Left ventricle myocardium superior (tissue), 1 donor: ENCODE measurements at places on chromosomes 16 and 17.

GRCh38 chr17:71398800-71399219, 722.0 kb upstream of the SOX9 start:
- no peak for DNase-seq

- DNase-seq: no peak
Observed at GRCh38 chr17:59765038-59765437, 57.6 kb downstream of the VMP1 start.

GRCh38 chr16:9366048-9366969, 274.9 kb downstream of the HAPSTR1 start:
- no peak for DNase-seq

DNA sequence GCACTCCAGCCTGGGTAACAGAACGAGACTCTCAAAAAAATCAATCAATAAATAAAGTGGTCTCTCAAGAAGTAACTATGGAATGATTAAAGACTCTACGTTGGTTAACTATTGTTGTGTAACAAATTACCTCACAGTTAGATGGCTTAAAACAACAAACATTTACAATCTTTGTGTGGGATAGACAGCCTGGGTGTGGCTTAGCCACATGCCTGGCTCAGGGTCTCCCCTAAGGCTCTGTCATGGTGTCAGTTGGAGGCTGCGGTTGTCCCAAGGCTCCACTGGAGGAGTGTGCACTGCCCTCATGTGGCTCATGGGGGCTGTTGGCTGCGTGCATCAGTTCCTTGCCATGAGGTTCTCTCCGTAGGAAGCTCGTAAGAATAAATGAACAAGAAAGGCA, 294.5 kb downstream of the SNX29 start:
- DNase-seq: peak; percentile 39

DNA sequence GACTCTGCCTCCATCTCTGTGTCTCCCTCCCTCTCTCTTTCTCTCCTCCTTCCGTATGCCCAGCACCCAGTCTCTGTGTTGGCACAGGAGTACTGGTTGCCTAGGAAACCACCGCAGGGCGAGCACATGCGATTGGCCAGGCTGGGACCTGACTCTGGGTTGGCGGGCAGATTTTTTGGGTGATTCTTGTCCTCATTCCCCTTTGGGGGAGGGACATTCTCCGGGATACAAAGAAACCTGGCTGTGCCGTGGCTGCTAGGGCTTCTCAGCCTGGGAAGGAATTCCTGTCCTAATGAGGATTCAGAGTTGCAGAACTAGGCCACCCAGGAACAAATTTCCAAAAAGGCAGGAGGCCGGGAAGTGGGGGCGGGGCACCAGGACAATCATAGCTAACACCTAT, 168.9 kb downstream of the SHISA9 start:
- no peak for DNase-seq

GRCh38 chr16:75640598-75640997, 6.9 kb downstream of the KARS1 start:
- DNase-seq: no peak

DNA sequence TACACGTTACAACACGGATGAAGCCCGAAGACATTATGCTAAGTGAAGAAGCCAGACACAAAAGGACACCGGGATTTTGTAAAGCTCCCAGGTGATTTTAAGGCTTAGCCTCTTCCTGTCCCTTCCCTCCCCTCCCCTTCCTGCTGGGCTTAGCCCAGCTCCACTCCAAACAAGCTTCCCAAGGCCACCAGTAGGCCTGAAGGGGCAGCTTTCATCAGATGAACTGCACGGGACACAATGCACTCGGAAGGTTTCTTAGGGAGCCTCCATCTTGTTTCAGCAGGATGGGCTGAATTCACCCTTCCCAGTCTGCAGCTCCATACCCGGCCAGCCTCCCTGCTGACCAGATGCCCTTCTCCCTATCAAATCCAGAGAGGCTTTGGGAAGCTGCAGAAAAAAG, 10.4 kb downstream of the MEFV start:
- DNase-seq: no peak

DNA sequence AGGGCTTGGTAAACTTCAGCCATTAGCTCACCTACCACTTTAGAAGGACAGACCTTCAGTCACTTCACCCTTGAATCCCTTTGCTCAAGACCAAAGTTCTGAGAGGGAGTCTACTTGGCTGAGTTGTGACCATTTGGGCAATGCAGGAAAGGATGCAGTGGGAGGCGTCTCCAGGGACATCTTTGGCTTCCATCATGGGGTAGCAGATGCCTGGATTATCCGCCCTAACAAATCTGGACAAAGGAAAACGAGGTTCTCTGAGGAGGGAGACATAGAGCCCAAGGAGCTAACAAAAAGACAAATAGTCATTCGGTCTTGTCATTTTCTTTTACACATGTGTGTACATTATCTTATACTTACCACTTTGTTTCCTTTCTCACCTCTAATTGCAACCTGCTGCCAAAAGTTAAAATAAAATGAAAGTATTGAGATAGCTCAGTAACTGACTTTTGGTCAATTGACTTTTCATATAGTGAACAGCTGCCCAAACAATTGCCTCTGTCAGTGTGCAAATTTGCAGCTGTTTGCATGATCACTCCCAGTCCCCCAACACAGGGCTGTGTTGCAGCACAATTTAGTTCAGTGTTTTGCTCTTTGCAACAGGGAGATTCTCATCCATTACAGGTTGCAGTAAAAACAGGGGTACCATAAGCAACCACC, 108.9 kb upstream of the EEF2KMT start:
- DNase-seq: no peak

DNA sequence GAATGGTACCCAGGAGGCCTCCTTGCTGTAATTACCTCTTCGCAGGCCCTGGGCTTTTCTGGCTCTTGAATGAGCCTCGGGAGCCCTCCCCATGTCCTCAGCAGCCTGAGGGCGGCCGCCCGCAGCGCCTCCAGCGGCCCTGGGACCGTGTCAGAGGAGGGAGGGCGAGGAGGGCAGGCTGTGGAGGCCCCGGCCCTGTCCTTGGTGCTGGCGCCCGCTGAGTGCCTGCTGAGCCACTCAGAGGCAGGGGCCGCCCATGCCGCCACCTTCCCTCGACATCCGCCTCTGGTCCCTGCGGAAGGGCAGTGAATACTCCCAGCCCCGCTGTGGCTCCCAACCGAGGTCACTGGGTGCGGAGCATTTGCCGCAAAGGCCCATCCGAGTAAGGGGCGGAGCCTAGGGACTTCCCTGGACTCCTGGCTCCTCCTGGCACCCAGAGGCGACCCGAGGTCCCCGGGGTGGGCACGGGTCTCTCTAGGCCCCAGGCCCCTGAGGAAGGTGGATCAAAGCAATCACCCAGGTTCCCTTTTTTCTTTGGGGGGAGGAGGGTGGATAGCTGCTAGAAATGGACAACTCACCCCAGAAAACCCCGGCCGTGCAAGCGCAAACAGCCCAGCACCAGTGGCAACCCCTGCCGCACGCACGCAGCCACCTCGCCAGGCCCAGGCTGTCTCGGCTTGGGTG, 2.8 kb downstream of the RBFOX3 start:
- DNase-seq: peak; percentile 42

DNA sequence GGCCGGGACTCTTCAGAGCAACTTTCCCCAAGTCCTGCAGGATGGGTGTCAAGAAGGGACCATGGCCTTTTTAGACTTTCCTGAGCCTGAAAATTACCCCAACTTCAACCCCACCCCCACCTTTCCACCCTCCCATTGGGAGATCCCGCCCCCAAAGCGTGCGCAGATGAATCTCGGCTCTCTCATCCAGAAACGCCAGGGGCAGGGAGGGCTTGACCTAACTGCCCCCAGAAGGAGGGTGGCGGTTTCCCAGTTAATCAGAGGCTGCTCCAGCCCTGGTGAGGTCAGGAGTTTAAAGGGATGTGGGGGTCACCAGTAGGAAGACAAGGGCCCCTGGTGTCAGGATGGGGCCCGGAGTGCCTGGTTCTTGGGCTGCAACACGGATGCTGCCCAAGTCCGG, 480 bp downstream of the KIF19 start:
- DNase-seq: no peak

DNA sequence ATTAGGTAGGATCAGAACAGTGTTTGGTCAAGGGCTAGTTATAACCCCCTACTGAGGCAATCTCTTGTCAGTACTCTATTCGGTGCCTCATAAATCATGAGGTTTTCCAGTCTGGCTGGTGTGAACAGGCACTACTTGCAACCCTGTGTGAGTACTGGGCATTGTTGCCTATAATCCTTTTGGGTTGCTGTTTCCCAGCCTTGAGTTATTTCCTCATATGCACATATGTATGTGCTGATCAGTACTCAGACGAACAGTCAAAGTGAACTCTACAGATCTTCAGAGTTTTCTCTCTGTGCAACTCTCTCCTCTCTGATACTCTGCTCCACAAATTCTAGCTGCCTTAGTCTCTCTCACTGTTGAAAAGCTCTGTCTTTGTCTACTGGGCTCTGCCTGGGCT, 164.3 kb downstream of the CDK5R1 start:
- no peak for DNase-seq

GRCh38 chr16:12231666-12232065, 255.1 kb downstream of the SNX29 start:
- no peak for DNase-seq

GRCh38 chr16:51637770-51638094, 486.7 kb upstream of the SALL1 start:
- DNase-seq: no peak

DNA sequence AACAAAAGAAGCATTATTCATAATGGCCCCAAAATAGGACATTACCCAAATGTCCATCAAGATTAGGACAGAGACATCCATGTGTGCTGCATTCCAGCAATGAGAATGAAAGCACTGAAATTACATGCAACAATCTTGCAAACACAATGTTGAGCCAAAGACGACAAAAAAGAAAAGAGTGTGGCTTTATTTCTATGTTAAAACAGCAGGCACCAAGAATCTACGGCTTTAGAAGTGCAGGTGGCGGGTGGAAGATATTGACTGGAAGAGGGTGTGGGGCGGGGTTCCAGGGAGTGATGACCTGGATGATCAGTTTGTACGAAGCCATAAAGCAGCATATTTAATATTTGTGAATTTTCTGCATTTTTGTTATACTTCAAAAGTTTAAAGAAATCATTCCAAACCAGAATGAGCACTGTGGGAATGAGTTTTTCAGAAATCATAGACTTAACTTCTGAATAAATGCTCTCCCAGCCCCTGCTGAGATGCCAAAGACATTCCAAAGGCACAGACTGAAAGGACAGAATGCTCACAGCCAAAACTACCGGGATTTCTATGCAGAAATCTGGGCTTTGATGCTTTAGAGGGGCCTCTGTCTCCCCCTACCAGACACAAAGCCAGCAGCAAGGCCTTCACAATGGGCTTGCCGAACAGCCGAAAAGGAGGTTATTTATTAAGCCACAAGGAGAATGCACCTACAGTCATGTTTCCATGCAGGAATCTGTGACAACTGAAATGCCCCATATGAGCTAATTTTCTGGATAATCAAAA, 361.6 kb downstream of the GRIN2A start:
- no peak for DNase-seq

DNA sequence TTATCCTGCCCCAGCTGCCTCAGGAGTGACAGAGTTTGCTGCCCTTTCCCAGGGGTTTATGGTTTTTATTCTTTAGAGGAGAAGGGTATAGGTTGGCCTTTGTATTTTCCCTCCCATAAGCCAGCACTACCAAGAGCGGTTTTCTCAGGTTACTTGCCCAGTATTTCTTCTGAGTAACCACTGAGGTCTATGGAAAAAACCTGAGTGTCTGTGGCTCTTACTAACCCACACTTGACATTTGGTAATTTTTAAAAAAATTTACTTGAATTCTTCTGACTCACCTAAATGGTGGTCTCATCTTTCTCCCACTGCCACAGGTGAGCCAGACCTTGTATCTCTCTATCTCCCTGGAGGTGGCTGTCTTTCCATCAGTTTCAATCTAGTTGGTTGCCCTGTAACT, 6.0 kb downstream of the SLC7A6 start:
- no peak for DNase-seq

DNA sequence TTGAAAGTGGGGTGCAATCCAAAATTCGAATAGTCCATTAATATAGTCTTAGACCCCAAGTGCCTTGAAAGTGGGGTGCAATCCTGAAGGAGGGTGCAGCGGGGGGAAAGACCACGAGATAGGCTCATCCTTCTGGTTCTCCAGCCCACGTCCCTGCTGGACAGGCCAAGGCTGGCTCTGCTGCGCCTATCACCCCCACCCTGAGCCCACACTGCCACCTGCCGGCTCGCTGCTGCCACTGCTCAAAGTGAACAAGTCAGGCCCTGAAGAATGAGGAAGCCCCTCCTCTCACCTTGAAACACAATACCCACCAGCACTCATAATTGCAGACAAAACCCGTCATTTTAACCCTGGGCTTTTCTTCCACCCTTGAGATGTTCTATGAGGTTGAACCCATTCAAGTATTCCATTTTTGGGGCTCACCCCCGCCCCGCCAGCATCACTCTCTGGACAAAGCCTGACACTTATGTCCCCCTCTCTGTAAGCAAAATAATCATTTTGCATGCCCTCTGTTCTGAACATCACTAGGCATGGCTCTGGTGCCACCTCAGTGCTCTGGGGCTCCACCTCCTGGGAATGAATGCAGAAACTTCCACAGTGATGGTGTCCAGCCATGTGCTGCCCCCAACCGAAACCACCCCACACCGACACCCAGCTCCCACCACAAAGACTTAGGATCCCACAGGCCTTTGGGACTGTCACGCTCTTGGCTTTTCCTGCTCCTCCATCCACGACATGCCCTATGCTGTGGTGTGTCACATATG, 56.8 kb downstream of the BEAN1 start:
- peak; percentile 88 for DNase-seq

GRCh38 chr16:8846401-8846932, 22.3 kb downstream of the CARHSP1 start:
- DNase-seq: no peak

GRCh38 chr17:77670173-77670572, 288.3 kb upstream of the TNRC6C start:
- no peak for DNase-seq

GRCh38 chr17:77959126-77959925, 823 bp downstream of the TNRC6C start:
- peak; percentile 49 for DNase-seq

DNA sequence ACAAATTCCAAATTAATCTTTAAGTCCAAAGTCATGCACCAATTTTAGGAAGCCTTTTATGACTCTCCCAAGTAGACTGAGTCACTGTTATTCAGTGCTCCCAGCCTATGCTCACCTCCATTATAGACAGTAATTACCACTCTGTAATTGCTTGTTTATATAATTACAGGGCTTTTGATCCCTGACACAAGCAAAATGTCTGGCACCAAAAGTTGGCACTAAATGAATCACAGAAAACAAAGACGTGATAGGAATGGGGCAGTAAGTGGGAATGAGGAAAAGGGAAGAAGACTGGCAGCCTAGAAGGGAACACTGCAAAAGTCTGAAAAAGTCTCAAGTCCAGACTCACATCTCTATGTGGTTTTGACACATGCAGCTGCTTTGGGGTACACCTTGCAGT, 94.1 kb downstream of the SLC39A11 start:
- no peak for DNase-seq
